Diencephalon (tissue), 1 donor: ENCODE measurements at places on chromosomes 2 and 18. TPM values are rescaled to one million over a fixed set of nuclear protein-coding genes. Genes with fewer than 3 reads are reported as not detected.

Gene ARHGAP28
- 10.1 TPM for total RNA-seq

Gene MC5R
- 0.69 TPM for total RNA-seq

Gene CMPK2
- 16.6 TPM for total RNA-seq

Gene TMEM37
- total RNA-seq, result 0.92 TPM

Gene C18orf32
- 88.8 TPM for total RNA-seq

Gene NFU1
- 60.9 TPM for total RNA-seq

Gene CRIM1
- total RNA-seq, result 62.7 TPM

Gene SERPINB8
- total RNA-seq, result 2.1 TPM

Gene OSBPL1A
- 42.0 TPM for total RNA-seq

Gene CPLX4
- total RNA-seq, result not detected

Gene CHRND
- 0.23 TPM for total RNA-seq

Gene MDH1
- total RNA-seq, result 238 TPM

Gene LAMA3
- total RNA-seq, result 3.7 TPM

Gene KYNU
- 0.23 TPM for total RNA-seq

Gene TUBA3E
- total RNA-seq, result not detected

Gene RAPGEF4
- total RNA-seq, result 60.7 TPM

Gene RFTN2
- total RNA-seq, result 52.6 TPM

Gene L3MBTL4
- 19.8 TPM for total RNA-seq

Gene HOXD11
- not detected for total RNA-seq

Gene CACNB4
- total RNA-seq, result 67.8 TPM

Gene RNASEH1
- 18.7 TPM for total RNA-seq

Gene BOLL
- total RNA-seq, result 1.4 TPM

Gene GAREM1
- 15.2 TPM for total RNA-seq

Gene PROKR1
- total RNA-seq, result 1.8 TPM

Gene TTN
- 2.3 TPM for total RNA-seq

Gene IL1RL2
- total RNA-seq, result 1.6 TPM

Gene SALL3
- 18.9 TPM for total RNA-seq

Gene CAPN14
- 0.69 TPM for total RNA-seq

Gene MRPL53
- total RNA-seq, result 15.0 TPM

Gene VWC2L
- 30.0 TPM for total RNA-seq

Gene GALNT3
- total RNA-seq, result 4.6 TPM

Gene UGT1A10
- not detected for total RNA-seq

Gene DQX1
- total RNA-seq, result not detected

Gene CFAP210
- 6.0 TPM for total RNA-seq

Gene SMIM21
- total RNA-seq, result not detected

Gene KLHL41
- total RNA-seq, result 3.9 TPM

Gene CSRNP3
- total RNA-seq, result 255 TPM

Gene NMUR1
- 1.2 TPM for total RNA-seq

Gene ZNF512
- total RNA-seq, result 56.7 TPM

Gene DPP10
- 97.8 TPM for total RNA-seq

Gene DUSP2
- total RNA-seq, result 5.5 TPM

Gene SLC11A1
- total RNA-seq, result 3.5 TPM

Gene AQP12A
- total RNA-seq, result not detected

Gene NCKAP5
- 11.5 TPM for total RNA-seq

Gene CROCC2
- 1.4 TPM for total RNA-seq

Gene AFG3L2
- 48.7 TPM for total RNA-seq

Gene MBP
- total RNA-seq, result 60.4 TPM
